ENCODE measurements at places on chromosomes 1 and 21.

GRCh38 chr1:115596080-115596780 lies 45.5 kb upstream of the VANGL1 start:
- DNase-seq: no peak

- no peak for DNase-seq
Measured at GRCh38 chr1:39694026-39694425, 2.8 kb upstream of the HPCAL4 start.

- no peak for DNase-seq
Measured at GRCh38 chr1:44501047-44501890, 96.2 kb downstream of the RNF220 start.

DNA sequence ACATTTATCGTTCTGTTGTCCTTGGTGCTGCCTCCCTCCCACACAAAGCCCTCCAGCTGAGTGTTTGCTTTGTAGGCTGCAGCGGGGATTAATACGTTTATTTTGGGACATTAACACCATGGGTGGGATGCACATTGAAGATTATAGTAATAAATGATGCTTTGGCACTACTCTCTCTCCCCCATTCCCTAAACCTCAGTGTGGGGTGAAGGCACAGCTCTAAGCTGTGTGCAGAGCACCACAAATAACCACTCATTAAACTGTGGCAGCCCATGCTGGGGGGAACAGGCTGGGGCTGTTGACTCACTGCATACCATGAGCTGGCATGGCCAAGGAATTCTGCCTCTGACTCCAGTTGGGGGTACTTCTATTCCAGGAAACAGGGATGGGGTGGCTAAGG lies 7.7 kb downstream of the PCP4L1 start:
- DNase-seq: no peak

- DNase-seq: no peak
Measured at GRCh38 chr1:244019982-244020485, 31.0 kb upstream of the ZBTB18 start.
